Vagina (tissue), 2 donors: ENCODE measurements at places on chromosomes 1 and 21.

- DNase-seq: peak; percentile 91
These were observed 572 bp upstream of the SRSF10 start for GRCh38 chr1:23980728-23981070.

DNA sequence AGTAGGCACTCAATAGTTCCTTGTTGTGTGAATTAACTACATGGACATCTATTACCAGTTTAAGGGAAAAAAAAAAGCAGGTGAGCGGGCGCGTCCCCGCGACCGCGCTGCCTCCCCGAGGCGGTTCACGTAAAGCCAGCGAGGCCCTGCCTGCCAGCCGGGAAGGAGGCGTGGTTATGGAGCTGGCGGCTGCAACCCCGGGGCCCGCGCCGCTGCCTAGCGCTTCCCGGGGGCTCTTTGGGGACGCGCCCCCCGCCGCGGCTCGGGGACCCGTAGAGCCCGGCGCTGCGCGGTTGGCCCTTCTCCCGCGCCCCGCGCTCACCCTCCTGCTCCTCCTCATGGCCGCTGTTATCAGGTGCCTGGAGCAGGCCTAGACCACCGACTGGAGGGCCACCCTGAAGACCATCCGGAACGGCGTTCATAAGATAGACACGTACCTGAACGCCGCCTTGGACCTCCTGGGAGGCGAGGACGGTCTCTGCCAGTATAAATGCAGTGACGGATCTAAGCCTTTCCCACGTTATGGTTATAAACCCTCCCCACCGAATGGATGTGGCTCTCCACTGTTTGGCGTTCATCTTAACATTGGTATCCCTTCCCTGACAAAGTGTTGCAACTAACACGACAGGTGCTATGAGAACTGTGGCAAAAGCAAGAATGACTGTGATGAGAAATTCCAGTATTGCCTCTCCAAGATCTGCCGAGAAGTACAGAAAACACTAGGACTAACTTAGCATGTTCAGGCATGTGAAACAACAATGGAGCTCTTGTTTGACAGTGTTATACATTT lies 2.6 kb upstream of the CC2D1B start:
- DNase-seq: no peak

GRCh38 chr1:180976732-180977357 lies 45.8 kb downstream of the STX6 start:
- DNase-seq: no peak

DNA sequence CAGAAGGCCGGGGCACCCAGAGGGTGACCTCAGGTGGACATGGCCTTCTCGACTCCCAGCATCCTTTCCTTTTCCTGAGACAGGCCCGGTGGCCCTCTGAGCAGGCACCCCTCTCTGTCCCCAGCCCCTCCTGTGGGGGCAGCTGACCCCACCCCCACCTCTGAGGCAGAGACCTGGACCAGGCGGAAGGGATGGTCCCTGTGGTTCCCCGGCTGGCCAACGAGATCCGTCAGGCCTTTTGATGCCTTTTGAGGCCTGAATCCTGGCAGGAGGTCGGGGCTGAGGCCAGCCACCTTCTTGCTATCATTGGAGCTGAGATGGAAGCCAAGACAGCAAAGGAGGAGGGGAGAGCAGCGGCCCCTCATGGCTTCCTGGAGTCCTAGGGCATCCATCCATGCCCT lies 50.2 kb upstream of the ACTRT2 start:
- DNase-seq: no peak

- no peak for DNase-seq
These were observed 11.8 kb upstream of the SRM start for GRCh38 chr1:11071463-11072215.

GRCh38 chr1:233114860-233115259 lies 164.4 kb downstream of the NTPCR start:
- DNase-seq: no peak

- no peak for DNase-seq
These were observed 175.5 kb downstream of the CLIC6 start for GRCh38 chr21:34844013-34844923.
